ENCODE measurements at places on chromosomes 6 and 20.

GRCh38 chr6:61809004-61809595, 476.9 kb downstream of the KHDRBS2 start:
- DNase-seq: peak; percentile 17

DNA sequence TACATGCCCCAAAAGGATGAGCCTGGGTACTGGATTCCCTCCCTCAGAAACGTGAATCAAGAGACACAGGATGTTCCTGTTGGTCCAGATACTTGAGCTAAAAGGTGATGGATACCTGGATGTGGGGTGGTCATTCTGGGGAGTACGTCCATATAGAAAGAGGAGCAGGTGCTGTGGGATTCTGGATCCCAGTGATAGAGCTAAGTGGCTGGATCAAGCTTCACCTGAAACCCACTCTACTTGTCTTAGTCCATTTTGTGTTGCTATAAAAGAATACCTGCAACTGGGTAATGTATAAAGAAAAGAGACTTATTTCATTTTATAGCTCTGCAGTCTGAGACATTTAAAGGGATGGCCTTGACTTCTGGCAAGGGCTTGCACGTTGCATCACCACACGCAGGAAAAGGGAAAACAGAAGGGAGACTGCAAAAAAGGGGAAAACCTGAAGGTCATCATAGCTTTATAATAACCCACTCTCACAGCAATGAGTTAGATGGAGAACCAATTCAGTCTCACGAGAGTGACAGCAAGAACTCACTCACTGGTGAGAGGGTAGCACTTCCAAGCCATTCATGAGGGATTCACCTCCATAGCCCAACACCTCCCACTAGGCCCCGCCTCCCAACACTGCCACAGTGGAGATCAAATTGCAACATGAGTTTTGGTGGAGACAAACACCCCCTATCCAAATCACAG, 31.2 kb downstream of the RIPOR3 start:
- DNase-seq: no peak

GRCh38 chr20:10662151-10662550, 11.6 kb downstream of the JAG1 start:
- no peak for DNase-seq

GRCh38 chr6:46156701-46157100, 14.1 kb downstream of the ENPP5 start:
- no peak for DNase-seq

DNA sequence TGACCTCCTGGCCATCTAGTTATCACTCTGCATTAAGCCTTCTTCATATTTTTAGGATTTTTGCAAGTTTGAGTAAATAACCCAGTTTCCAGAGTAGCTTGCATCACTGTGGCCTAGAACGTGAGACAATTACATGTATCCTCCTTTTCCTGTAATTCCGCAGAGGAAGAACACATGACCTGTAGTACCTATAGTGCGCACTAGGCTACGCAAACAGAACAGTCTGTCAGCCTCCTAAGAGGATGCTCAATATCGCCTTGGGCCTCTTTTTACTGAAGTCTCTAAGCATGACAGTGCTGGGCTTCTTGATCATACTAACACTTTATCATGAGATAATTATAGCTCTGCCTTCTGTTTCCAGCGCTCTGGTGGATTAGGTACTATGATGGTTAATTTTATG, 20.2 kb upstream of the NR2E1 start:
- DNase-seq: no peak
